ENCODE measurements at places on chromosomes 2 and 18.

- no peak for DNase-seq
Measured at GRCh38 chr2:150618245-150618895, 130.9 kb upstream of the RND3 start.

DNA sequence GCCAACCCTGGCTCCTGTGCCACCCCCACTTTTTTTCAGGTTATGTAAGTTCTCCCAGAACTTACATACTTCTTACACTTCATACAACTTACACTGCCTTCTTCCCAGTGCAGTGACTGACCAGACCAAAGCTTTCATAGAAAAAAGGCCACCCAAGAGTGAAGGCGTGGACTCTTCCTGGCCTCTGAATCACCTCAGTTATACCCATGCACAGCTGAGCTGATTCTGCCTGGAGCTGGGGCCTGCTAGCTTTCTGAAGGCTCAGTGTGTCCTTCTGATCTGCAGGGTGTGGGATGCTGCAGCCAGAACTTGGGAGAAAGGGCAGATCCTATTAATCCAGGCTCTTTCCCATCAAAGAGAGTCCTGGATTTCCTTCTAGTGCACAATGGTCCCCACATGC is 216.1 kb downstream of the TTC32 start:
- no peak for DNase-seq

DNA sequence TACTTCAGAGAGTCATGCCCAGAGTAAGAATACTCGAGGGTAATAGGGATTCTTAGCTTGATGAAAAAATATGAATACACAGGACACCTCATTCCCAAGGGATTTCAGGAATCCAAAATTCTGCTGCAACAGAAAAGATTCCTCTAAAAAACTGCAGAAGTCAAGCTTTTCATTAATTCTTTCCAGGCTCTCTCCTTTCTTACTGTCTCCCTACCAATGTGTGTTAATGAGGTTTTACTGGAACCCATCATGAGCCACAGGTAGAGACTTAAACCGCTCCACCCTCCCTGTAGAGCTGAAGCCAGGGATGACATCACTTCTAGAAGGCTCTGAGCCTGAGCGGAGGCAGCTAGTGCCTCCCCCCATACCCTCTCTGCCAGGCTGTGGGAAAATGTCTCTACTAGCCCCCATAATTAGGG is 3.4 kb downstream of the SDC1 start:
- no peak for DNase-seq

GRCh38 chr2:205915130-205915524 is 170.8 kb downstream of the INO80D start:
- no peak for DNase-seq

- no peak for DNase-seq
Measured at GRCh38 chr2:42879913-42880737, 87.7 kb upstream of the HAAO start.

DNA sequence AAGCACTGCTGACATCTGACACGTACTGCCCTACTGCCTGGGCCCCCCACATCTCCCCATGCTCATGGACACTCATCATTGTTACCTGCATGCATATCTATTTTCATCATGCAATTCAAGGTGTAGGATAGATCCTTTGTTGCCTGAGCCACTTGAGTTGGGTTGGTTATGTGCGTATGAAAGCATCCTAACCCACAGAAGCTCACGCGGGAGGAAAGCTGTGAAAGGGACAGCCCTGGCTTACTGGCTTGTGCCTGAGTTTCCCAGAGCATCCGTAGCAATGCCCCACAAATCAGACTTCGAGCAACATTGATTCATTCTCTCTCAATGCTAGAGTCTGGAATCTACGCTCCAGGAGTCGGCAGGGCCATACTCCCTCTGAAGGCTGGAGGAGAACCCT is 285.5 kb downstream of the PHLPP1 start:
- no peak for DNase-seq

- no peak for DNase-seq
Measured at GRCh38 chr18:40957533-40958070, 997.4 kb upstream of the PIK3C3 start.

- DNase-seq, result no peak
Measured at GRCh38 chr2:101479328-101479727, 4.4 kb upstream of the RFX8 start.

GRCh38 chr2:108993095-108993937 is 4.3 kb upstream of the EDAR start:
- no peak for DNase-seq

DNA sequence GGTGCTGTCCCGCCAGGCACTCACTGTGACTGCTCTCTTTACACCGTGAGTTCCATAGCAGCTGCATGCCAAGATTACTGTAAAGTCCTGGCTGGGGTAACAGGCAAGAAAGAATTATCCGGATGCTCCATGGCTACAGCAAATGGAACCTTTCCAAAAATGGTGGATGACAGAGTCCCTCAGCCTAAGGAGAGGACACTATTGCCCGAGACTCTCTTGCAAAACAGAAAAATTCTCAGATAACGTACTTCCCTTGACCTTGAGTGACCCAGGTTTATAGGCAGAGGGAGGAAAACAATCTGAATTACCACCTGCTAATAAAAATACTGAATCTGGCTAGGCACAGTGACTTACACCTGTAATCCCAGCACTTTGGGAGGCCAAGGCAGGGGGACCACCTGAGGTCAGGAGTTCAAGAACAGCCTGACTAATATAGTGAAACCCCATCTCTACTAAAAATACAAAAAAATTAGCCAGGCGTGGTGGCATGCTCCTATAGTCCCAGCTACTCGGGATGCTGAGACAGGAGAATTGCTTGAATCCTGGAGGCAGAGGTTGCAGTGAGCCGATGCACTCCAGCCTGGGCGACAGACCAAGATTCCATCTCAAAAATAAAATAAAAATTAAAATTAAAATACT is 4.5 kb downstream of the CYS1 start:
- no peak for DNase-seq

DNA sequence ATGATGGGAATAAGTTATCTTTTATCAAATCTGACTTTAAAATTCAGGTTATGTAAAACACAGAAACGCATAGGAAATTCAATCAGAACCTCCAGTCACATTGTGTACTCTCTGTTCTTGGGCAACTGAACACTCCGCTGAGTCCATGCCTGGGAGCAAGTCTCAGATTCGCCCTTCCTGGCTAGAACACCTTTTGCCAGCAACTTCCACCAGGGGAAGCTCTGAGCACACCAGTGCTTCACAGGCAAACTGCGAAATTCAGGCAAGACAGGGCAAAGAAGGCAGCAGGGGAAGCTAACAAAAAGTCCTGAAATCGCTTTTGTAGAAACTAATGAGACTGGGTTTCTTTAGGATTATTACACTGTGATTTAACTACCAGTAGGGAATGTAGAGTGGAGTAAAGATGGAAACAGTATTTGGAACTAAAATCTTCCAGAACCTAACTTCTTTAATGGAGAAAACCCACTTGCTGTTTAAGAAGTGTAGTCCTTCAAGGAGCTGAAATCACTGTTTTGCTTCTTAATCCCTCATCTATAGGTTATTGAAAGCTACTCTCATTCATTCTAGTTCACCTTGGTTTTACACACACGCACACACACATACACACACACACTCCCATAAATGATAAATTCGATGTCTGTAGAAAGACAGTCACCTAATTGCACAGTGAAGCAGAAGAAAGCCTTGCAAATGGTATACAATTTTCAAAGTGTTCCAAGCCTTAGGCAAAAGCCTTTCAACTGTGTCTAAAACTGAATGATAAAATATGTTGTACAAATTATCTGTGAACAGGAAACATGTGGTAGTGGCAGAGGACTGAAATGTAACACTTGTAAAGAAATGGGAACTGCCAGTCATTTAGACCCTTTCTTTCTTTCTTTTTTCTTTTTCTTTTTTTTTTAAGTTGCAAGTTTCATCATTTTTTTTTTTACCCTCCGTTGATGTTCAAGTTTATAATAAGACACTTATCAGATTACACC is 214.5 kb downstream of the TMEM182 start:
- DNase-seq, result no peak

GRCh38 chr2:206083602-206084438 is 2.2 kb downstream of the INO80D start:
- DNase-seq, result no peak

GRCh38 chr2:6309415-6310255 is 556.1 kb downstream of the CMPK2 start:
- DNase-seq, result no peak

DNA sequence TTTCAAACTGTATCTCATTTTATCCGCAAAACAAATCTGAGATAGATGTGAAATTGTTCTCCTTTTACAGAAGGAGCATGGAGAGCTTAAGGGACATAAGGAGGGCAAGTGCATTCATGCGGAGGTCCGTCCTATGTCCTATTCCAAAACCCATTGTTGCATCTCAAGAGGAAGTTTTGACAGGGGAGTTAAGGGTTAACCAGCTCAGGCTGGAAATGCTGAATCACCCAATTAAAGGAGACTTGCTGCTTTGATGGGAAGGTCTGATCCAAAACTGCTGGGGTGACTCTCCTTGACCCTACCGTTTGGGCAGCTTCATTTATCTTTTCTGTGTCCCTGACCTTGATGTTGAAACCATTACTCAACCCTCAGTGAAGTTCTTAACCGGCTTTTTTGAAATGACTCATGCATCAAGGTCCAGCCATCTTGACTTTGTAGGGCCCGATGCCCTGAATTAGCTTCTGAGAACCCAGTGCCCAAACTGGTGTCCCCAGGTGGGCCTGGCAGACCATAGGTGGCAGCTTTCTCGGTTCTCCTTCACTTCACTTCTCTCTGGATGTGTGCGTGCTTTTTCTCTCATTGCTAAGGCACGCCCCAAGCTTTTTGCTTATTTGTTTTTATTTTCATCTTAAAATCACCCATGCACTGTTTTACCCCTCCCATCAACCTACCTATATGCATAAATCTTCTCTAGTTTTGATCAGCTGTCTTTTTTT is 15.9 kb upstream of the TXNDC2 start:
- no peak for DNase-seq

DNA sequence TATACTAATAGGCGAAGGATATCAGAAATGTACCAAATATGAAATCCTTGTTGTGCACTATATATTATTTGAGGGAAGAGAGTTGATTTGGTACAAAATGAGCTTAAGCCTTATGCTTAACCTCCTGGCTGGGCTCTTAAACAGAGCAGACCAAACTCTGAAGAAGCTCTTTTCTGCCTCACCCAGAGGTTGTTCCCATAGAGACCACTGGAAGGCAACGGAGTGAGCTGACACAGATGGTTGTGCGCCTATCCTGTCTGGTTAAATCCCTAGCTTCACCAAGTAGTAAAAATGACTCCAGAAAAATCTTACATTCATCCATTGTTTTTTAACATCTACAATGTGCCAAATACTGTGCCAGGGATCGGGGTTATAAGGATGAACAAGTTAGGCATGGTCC is 55.9 kb upstream of the NOL4 start:
- DNase-seq, result no peak

GRCh38 chr2:200470230-200470629 is 39.6 kb downstream of the KCTD18 start:
- no peak for DNase-seq

DNA sequence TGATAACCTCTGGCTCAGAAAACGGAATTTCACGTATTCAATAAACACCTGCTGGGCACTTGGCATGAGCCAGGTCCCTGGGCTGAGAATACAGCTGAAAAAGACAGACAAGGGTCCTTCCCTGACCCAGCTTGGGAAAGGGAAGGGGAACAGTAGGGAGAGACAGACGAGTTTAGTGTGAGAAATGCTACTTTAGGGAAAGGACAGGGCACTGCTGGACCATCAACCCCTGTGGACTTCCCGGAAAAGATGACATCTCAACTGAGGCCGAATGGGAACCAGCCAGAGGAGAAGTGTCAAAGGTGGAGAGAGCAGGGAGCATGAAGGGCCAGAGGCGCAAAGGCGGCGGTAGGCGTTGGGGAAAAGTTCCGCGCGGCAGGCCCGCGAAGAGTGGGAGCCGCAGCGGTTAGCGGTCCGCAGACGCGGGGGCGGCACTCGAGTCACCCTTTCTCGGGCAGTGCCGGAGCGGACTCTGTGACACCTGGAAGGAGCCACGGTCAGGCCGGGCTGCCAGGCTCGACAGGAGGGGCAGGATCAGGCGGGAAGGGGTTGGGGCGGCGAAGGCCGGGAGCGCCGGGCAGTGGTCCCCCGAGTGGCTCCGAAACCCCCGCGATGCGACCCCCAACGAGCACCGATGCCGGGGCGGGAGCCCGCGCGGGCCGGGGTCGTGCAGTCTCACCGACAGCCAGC is 519 bp downstream of the TEX261 start:
- DNase-seq, result peak; percentile 52

- DNase-seq, result no peak
Measured at GRCh38 chr18:41820784-41821183, 134.2 kb upstream of the PIK3C3 start.

DNA sequence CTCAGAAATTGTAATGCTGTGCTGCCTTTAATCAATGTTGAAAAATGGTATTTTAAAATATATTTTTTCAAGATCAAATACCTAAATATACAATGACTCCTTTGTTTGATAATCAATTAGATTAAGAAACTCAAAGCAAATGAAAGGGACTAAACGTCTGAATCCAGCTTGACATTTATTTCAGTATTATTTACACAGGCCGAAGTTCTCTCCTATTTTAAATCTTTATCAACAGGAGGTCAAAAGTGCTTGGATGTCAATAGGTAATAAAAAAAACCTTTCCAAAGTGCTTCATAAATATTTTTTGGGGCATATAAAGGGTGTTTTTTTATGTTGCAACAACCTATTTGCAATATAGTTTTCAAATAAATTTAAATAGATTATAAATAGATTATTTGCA is 1201.7 kb upstream of the SLC39A10 start:
- DNase-seq, result no peak

DNA sequence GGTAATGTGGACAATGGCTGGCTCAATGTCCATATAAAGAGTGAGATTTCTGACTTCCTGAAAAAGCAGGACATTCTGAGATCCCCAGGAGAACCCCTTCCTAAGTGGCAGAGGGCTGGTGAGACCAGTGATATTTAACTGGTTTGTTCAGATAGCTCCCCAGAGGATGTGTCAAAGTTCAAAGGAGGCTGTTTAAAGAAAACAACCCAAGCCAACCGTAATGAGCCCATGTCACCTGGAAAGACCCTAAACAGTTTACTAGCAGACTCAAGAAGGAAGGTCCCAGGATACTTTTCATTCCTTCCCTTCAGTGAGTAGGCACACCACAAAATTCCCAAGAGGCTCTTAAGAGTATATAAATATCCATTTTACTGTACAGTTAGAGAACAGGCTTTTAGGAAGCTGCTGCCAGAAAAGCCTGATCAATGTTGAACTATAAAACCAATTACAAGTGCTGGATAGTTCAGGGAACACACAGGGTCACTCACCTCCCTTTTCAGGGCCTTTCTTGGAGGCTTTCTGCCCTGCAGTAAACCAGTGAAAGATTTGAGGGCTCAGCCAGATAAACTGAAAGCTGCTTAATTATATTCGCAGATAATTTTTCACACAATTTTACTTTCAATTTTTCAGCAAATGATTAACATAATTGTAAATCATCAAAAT is 293.5 kb downstream of the ASXL3 start:
- DNase-seq, result no peak

- no peak for DNase-seq
Measured at GRCh38 chr18:35174093-35174731, 66.6 kb upstream of the ZNF397 start.

- no peak for DNase-seq
Measured at GRCh38 chr2:9703701-9704221, 73.0 kb upstream of the YWHAQ start.

DNA sequence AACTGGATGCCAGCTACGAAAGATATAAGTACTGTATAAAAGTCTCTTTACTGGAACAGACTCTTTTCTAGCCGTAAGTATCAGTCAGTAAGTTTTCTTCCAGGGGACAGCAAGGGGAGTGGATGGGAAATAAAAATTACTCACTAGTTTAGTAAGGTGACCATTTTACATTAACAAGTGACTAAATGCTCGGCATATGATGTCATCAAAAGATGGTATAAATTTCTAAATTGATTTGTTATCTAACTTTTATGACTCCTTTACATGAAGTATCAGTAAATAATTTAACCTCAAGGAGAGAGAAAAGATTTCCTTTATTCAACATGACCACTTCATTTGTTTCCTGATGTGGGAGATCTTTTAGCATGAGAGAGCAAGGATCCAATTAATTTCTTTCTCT is 859.0 kb upstream of the LRRTM1 start:
- DNase-seq, result no peak
